ENCODE measurements at places on chromosomes 7 and 10.

GRCh38 chr7:19442016-19442785 lies 266.6 kb downstream of the POLR1F start:
- DNase-seq, result no peak

DNA sequence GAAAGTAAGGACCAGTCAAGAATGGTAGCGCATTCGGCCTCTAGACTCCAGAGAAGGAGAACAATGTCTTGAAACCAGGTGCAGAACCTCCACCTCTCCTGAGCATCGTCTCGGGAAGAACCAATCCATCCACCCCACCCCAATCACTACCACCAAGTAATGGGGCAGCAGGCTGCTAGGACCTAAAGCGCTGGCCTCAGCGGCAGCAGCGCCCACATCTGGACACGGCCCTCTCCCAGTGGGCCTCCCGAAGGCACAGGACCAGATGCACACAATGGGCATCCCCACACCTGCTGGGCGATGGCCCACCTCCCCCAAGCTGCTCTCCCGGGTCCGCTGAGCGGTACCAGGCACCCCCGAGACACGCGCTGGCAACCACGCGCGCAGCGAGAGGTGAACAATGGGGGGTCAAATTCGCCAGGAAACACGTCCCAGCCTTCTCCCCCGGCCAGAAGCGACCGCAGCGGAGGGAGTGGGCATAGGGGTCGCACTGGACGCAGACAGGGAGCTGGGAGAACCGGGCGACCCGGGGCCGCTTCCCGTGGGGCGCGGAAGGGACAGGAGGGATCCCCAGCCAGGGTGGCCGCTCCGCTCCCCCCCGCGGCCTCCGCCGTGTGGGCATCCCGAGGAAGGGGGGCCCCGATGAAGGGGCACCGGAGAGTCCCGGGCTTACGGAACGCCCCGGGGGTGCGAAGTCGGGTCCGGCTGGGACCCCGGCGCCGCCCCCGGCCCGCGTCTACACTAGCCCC lies 506 bp downstream of the CTTNBP2 start:
- DNase-seq, result no peak

DNA sequence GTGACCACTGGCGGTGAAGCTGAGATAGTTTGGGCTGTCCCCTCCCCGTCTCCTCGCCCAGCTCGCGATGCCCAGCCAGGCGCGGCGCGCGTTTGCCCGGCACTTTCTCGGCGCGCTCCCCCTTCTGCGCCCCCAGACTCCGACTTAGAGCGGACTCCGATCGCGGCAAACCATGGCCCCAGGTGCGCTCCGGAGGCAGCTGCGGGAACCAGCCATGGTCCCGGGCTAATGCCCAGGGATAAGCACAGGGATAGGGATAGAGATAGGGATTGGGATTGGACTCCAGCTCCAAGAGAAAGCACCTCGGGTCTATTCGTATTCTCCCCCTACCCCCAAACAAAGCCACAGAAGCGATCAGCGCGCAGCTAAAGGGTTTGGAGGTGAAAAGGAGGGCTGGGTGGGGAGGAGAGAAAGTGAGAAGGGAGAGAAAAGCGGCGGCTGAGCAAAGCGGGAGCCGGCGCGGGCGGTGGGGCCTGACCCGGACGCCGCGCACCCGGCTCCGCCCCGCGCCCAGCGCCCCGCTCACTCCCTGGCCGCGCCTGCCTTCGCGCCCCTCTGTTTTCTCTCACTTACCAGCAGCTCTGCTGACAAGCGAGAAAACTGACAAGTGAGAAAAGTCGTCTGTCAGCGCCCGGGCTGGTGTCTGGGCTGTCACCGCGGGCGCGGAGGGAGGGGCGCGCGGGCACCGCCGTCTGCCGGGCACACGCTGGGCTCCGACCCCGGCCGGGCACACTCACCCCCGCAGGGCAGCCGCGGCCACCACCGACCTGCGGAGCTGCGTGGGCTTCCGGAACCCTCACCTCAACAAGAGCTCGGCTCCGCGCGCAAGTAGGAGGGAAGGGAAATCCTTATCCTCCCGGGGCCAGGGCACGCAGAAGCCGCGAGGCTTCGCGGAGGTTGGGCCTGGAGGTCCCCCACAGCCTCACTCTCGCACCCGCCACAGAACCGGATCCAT lies at the start of gene PDE1C:
Gene PDE1C (minus strand): TSS at position 2 of the 955 bp plus-strand sequence.
- no peak for DNase-seq

DNA sequence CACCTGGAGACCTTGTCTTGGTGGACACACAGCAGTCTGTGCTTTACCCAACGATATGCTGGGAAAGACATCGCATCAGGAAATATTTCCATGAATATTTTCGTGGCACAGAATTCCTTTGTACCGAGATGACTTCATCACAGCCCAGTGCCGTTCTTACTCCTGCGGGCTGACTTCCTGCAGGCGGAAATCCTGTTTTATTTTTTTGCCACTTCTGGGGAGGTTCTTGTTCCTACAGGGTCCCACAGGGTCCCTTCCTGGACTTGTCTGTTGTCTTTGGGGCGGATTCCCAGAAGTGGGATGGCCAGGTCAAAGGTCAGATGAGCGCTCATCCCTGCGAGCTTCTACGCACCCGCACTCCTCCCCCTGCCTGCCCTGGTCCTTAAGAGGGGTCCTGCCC lies 86.5 kb downstream of the DNAJB6 start:
- DNase-seq, result no peak

GRCh38 chr7:28956608-28957063 lies 1.5 kb downstream of the TRIL start:
- no peak for DNase-seq

- no peak for DNase-seq
Observed at GRCh38 chr7:48899932-48900331, 24.4 kb upstream of the CDC14C start.

- DNase-seq, result no peak
Observed at GRCh38 chr10:112790030-112790429, 160.0 kb upstream of the TCF7L2 start.

DNA sequence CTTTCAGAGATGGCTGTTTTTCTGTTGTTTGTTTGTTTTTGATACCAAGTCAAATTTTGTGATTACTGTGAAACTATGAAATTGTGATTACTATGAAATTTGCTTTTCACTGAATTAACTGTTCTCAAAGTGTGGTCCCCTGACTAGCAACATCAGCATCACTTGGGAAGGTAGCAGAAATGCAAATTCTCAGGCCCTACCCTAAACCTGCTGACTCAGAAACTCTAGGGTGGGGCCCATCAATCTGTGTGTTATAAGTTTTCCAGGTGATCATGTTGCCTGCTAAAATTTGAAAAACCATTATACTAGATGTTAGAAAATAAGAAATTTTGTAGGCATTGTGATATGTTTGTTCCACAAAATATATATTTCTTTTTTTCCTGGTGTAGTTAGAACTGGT lies 1.2 kb downstream of the IFIT1B start:
- DNase-seq, result no peak

DNA sequence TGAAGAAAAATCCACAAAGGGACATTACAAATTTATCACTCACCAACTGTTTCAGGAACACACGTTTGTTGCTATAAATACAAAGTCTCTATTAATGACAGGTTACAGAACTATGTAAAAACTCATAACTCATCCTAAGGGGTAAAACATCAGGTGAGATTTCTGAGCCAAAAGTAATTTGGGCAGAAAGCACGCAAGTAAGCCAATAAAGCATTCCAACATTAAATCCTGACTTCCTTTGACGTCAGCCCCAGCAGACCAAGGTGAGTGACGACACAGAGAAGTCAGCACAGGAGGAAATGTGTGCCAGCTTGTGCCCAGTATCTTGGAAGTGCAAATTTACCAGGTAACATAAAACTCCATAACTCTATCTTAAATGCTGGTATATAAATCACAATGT lies 45.7 kb downstream of the IMMP2L start:
- DNase-seq, result no peak

GRCh38 chr10:126036515-126036914 lies 140.2 kb downstream of the FANK1 start:
- DNase-seq, result no peak

DNA sequence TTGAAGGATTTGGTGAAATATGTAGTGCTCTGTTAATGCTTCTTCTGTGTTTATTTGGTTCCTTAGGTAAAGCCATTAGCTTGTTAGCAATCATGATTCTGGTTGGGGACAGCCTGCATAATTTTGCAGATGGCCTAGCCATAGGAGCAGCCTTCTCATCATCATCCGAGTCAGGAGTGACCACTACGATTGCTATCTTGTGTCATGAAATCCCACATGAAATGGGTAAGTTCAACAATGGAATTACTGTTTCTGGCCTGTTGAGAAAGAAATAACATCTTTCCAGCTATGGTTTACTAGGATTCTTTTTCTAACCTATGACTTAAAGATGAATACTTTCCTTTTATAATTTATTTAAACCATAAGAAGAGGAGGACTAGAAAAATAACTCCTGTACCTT lies 48.9 kb downstream of the SLC39A12 start:
- DNase-seq, result no peak

DNA sequence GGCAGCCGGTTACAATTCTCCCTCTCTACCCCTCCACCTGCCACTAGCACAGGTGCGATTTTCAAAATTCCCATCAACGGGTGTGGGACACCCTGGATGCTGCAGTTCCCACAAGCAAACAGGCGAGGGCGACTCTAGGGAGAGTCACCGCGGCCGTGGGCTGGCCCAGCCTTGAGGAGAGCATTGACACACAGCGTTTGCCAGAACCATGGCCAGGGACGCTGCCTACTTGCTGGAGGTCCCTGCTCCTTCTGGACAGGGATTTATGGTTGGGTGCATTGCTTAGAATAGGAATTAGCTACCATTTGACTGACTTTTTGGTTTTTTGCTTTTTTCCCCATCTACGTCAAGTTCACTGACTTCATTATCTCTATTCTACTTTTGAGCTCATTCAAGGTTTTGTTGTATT lies 19.0 kb upstream of the CLDN4 start:
- peak; percentile 36 for DNase-seq

GRCh38 chr7:112937651-112938415 lies 147.6 kb upstream of the TMEM168 start:
- no peak for DNase-seq

- DNase-seq, result no peak
Observed at GRCh38 chr7:155724327-155725005, 80.0 kb downstream of the RBM33 start.

GRCh38 chr7:154342971-154343633 lies 290.9 kb downstream of the DPP6 start:
- no peak for DNase-seq

DNA sequence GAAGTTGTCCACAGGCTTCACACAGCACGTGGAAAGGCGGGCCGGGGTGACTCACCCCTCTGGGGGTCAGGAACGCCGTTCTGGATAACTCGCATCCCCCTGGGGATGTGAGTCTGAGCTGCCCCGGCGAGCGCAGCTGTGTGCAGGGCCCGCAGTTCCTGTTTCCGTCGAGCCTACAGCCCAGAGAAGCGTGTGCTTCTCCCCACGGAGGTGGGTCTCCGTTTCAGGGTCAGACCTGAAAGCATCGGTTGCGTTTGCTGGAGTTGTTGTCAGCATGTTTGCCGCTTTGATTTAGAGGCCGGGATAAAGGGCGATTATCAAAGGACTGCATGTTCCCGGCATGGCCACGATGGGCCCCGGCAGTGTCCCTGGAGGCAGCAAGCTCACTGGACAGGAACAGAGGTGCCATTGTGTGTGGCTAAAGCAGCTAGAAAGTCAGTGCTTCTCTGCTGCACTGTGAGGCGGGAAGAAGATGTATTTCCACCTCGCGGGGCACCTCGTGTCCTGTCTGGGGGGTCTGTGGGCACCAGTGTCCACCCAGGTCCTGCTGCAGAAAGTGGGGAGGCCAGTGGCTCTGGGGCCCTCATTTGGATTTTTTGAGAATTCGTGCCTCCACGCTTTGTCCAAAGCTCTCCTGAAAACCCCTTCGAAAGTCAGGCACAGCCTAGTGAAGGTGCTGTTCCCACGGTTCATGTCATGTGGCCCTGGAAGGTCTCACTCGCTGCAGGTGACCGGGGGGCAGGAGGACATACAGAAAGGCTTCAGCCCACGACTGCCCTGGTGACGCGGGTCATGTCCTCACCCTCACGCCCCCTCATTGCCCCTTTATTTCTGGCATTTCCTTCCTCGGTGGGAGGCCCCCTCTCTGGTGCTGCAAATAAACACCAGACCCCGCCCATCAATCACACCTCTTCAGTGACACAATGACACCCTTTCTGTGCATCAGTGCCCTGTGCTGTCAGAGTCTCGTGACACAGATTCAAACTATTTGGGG lies 27.4 kb upstream of the GDI2 start:
- DNase-seq, result no peak

- no peak for DNase-seq
Observed at GRCh38 chr7:94028768-94029167, 24.6 kb upstream of the BET1 start.

DNA sequence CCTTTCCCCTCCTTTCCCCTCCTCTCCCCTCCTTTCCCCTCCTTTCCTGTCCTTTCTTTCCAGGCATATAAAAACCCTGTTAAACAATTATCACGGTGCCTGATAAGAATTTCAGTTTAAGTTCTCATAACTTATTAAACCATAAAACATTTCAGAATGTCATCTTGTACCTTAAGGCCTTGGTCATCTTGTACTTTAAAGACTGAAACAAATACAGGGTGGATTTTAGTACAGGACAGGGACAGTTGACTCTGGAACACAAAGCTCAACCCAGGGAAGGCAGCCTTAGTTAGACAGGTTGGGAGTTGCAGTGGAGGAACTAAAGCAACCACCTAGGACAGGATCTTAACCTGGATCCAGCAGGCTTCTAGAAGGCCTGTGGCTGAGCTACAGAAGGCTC lies 1.2 kb downstream of the AGR3 start:
- no peak for DNase-seq

DNA sequence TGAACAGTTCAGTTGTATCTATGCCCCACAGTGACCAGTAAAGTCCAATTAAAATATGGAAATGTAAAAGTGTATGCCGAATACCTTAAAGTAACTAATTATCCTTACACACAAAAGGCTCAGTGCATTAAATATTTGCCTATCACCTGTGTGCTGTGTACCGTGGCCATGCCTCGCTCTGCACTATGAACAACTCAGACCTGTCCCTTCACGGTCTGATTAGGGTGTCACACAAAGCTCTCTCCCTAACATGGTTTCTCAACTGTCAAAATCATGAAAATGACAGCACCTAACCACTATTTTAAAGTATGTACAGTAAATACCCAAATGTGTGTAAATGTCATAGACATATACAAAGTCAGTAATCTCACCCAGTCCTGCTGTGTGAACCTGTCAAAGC lies 43.1 kb downstream of the STK17A start:
- DNase-seq, result no peak

DNA sequence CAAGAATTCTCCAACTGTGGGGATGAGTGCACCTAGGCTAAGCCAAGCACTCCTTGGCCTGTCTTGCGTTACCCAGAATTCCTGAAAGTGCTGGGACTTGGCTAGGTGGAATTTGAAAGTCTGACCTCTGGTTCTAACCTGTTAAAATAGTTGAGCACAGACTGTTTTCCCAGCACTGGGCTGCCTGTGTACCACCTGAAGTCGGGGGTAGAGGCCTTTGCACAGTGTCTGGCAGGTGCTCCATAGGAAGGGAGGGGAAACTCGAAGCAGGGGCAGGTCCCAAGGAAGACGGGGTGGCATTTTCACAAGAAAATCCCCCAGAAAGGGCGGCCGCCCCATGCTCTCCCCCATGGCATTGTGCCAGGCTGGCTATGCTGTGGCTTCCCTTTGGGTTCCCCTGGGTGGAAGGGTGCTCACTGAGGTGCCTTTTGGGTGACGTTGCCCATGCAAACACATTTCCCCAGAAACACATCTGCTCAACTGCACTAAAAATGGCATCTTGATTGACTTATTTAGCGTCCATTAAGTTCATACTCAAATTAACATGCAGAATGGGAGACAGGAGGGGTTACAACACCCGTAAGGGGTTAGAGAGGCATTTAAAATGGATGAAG lies 62.9 kb downstream of the SYPL1 start:
- no peak for DNase-seq

GRCh38 chr10:73744664-73744975 lies 448 bp downstream of the SEC24C start:
- peak; percentile 26 for DNase-seq
